ENCODE measurements at places on chromosomes 7 and 10.

GRCh38 chr10:125911990-125912389, 15.6 kb downstream of the FANK1 start:
- no peak for DNase-seq

DNA sequence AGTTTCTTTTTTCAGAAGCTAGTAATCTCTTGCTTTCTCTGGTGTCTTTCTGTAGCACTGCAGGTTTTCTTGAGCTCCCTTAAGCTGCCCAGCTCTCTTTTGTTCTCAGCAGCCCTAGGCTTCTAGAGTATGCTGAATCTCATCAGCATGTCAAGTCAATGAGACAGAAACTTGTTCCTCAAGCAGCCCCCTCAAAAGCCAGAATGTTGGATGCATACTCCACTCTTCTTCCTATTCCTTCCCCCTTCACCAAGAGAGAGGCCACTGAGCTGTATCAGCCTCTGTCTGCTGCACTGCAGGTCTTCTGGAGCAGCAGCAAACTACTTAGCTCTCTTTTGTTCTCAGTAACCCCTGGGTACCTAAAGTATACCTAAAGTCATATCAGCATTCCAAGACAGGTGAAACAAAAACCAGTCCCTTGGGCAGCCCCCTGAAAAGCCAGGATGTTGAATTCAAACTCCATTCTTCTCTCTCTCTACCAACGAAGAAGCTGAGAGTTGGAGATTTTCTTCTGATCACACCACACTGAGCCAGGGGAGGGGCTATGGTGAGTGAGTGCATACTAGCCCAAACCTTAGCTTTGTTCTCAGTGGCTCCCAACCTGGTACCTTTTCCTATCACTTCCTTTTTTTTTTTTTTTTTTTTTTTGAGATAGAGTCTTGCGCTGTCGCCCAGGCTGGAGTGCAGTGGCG, 73.3 kb upstream of the WAC start:
- no peak for DNase-seq

GRCh38 chr10:96720422-96721206, at the start of gene PIK3AP1:
Gene PIK3AP1, minus strand, starts transcription at chr10:96720514. Its CDS starts 120 bp downstream, at chr10:96720394.
- DNase-seq, result peak; percentile 1

- no peak for DNase-seq
Measured at GRCh38 chr10:31158011-31158658, 126.5 kb upstream of the ZNF438 start.

GRCh38 chr10:7518693-7519092, 107.9 kb upstream of the SFMBT2 start:
- no peak for DNase-seq

DNA sequence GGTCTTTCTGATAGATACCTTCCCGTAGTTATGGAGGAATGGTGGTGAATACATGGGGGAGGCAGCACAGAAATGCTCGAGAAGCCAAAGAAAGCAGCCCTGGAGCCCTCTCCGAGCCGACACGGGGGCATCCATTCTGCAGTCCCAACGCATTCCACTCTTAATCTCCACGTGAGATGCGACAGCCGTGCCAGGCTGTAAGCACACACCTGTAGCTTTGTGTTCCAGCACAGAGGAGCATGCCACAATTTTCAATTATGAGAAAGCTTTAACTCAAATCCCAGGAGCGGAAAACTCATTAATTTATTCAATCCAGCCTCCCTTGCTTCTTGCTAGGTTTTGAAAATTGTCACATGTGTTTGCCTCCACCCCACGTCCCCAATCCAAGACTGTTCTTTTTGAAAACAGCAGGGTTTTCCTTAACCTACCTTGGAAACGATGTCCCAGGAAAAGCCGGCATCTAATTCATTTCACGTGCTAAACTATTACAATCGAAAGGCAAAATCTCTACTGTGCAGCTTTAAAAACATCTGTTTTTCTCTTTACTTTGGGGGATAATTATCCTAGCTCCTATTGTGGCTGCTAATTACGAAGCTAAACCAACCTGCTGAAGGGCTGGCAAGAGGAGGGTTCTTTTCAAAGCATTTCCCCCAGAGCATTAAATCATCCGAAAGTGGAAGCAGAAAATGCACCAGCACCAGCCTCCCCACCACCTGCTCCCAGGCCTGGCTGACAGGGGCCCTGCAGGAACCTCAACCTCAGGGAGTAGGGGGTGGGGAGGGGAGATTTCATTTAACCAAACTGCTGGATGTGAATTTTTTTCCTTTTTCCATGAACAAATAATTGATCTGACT, 56.0 kb upstream of the CHST15 start:
- no peak for DNase-seq

DNA sequence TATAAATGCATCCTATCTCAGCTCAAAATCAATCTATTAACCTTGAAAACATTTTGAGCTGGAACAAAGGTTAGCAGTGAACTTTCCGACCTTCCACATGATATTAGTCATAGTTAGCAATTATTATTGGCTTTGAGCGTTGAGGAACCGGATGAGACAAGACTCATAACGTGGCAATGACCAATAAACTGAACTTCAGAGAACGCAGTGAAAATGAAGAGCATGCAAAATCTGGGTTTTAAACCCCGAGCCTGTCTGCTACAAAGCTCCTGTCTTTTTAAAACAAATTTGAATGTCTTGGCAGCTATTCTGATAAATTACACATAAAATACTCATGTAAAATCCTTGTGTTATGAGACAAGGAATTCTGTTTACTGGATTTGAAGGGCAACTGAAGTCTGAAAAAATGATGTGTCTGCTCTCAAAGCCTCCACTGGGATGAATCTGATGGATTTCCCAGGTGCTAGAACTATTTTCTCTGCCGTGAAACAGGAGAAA, 74.7 kb upstream of the ITGB1 start:
- DNase-seq, result no peak

DNA sequence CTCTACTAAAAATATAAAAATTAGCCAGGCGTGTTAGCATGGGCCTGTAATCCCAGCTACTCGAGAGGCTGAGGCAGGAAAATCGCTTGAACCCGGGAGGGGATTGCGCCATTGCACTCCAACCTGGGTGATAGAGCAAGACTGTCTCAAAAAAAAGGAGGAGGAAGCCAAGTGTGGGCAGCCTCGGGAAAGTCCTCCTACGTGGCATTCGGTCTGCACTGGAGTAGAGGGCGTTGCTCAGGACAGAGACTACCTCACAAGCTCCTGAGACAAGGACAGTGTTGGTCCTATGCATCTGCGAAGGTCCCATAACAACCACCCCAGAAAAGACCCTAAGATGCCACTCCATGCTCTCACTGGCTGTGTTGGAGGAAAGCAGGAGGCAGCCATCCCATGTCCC, 10.0 kb upstream of the SERPINE1 start:
- no peak for DNase-seq

GRCh38 chr10:42650374-42650773, 12.0 kb upstream of the ZNF33B start:
- DNase-seq, result no peak

DNA sequence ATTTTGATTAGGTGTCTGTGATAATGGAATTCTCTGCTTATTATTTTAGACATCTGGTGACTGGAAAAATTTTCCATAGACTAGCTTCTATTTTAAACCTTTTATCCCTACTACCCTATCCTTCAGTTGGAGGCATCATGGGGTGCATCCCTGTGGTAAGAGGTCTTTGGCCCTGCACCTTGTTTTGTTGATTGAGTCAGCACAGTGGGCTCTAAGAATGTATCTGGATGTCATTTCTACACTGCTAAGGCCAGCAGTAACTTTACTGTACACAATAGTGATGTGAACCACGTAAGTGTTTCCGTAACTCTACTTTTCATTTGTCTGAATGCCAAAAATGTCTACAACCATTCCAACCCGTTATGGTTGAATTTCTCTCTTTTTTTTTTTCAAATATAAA, 75.6 kb downstream of the ADAM22 start:
- DNase-seq, result no peak

DNA sequence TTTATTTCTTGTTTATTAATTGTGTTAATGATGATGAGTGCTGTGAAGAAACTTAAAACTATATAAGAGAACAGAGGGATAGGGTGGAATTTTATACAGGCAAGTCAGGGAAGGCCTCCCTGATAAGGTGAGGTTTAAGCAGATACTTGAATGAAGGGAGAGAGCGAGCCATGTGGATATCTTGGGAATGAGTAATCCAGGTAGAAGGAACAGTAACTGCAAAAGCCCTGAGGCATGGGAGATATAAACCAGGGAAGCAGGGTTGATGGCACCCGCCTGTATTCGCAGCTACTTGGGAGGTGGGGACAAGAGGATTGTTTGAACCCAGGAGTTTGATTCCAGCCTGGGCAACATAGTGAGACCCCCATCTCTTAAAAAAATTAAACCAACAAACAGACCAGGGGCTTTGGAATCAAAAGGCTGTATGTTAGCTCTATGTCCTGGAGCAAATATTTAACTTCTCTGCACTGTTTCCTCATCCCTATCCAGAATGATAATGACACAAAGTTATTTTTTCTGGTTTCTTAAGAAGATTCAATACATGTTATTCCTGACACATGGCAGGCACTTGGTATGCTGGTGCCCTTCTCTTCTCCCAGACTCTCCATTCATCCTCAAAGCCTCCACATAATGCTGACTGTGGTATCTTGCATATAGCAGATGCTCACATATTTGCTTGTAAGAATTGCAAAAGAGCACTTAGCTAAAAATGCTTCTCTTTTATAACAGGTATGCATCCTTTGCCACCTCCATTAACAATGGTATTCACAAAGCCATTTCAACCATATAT, 169.3 kb downstream of the CHN2 start:
- no peak for DNase-seq

- DNase-seq, result no peak
Measured at GRCh38 chr10:83108565-83109333, 1030.6 kb upstream of the GHITM start.

GRCh38 chr7:94941844-94942632, 34.6 kb downstream of the PPP1R9A start:
- DNase-seq, result no peak

DNA sequence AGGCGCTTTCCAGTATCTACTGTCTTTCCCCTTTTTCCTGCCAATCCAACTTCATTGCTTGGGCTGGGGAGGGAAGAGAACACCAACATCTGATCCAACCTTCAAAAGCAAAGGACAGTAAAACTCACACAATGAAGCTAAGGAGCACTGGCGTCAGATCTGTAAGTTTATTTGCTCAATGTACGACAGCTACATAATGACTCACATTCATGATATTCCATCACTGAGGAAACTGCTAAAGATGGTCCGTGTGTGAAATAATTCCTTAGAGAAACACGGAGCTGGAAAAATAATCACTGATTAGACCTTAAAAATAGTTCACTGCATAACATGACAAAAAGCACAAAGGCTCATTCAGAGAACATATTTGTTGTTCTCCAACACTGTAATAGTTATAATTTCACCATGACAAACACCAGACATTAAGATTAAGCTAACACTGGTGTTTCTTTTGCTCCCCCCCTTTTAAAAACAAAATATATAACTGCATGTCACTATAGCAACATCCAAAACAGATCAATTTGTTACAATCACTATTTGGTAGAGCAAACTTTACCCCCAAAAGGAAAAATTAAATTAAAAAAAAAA, 24.3 kb downstream of the HSPB1 start:
- no peak for DNase-seq

GRCh38 chr7:37151741-37152413, 296.8 kb downstream of the ELMO1 start:
- DNase-seq, result no peak

DNA sequence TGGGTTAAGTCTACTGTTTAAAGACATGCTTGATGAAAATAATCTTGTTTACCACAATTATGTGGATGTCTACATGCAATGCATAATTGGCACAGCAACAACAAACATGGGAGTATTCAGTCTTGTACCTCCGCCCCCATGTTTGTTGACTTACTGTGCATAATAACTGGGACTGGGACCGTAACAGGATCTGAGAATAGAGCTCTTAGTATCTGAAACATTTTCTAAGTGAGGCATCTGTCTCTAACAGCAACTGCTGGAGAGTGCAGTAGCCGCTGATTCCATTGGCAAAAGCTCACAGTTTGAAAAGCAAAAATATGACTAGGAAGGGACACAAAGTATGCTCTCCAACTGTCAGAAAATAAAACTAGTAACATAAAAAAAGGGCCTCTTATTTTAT, 61.6 kb downstream of the ENO4 start:
- no peak for DNase-seq
